ENCODE measurements at places on chromosomes 4 and X.

GRCh38 chr4:52001616-52002015 is 18.5 kb downstream of the LRRC66 start:
- DNase-seq: no peak

- DNase-seq: no peak
Measured at GRCh38 chrX:20026278-20026677, 35.4 kb upstream of the BCLAF3 start.

DNA sequence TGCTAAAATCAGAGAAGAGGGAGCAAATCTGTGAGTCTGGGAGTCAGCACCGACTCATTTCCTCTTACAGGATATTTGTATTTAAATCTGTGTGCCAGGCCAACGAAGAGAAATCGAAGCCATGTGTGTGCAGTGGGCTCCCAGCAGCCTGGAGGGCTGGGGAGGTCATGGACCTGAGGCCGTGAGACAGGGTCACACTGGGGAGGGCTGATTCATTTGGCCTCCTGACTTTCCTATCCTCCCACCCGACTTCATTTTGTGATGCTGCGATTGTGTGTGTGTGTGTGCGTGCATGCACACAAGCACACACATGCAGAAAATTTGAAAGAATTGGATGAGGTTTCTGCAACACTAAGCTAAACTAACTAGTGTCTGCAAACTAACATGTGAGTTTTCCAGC is 48.7 kb upstream of the STX18 start:
- DNase-seq: no peak

DNA sequence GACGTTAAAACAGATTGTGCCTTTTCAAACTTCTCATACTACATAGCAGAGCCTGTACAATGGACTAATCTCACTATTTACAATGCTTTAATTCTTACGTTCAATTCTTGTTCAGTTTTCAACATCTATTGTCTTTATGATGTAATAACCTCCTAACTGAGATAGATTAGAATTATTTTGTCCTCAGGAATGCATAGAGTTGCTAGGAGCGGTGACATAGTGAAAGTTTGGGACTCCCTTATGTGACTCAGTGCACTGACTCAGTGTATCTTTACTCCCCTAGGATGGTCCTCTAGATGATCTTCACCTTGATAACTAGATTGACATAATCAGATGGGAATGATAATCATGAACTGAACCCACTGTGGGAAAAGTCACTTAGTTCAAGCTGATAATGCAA is 151.5 kb downstream of the VEGFC start:
- no peak for DNase-seq

DNA sequence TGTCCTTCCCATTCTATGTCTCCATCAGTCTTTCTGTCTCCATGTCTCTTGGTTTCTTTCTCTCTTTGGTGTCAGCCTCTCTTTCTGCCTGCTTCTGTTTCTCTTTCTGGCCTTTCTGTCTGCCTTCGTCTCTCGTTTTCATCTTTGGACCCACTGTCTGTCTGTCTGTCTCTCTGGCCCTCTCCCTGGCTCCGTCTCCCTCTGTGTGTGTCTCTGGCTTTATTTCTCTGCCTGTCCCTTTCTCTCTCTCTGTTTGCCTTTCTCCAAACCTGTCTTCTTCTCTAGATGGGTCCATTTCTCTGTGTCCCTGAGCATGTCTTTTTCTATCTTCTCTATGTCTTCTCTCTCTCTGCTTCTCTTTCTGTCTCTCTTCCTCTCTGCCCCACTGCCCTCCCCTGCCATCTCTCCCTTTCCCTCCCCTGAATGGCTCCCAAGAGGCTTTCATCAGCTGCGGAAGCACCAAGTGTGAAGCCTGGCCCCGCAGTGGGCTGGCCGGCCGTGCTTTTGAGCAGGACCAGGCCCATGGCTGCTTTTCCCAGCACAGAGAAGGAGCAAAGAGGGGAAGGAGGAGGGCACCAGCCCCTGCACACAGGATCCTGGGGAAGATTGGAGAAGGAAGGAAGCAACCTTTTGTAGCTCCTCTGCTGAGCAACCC is 57.4 kb downstream of the PJA1 start:
- no peak for DNase-seq

DNA sequence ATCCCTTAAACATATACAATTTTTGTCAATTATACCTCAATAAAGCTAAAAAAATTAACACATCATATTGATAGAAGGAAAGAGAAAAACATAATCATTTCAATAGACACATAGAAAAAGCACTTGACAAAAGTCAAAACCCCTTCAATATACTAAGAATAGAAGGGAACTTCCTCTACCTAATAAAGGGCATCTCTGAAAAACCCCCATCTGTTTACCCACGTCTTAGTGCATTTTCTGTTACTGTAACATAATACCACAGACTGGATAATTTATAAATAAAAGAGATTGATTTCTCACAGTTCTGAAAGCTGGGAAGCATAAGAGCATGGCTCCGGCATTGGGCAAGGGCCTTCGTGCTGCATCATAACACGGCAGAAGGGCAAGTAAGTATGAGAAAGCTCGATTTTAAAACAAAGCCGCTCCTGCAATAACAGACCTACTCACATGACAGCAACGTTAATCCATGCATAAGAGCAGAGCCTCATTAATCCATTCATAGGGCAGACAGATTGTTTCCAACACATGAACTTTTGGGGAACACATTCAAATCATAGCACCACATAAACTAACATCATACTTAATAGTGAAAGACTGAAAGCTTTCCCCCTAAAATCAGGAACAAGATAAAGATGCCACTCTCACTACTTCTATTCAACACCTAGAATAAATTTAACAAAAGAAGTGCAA is 15.7 kb downstream of the STEEP1 start:
- DNase-seq: no peak

GRCh38 chr4:8297141-8297601 is 27.6 kb downstream of the HTRA3 start:
- DNase-seq: no peak

GRCh38 chrX:20159797-20160385 is 18.3 kb upstream of the EIF1AX start:
- DNase-seq: no peak

DNA sequence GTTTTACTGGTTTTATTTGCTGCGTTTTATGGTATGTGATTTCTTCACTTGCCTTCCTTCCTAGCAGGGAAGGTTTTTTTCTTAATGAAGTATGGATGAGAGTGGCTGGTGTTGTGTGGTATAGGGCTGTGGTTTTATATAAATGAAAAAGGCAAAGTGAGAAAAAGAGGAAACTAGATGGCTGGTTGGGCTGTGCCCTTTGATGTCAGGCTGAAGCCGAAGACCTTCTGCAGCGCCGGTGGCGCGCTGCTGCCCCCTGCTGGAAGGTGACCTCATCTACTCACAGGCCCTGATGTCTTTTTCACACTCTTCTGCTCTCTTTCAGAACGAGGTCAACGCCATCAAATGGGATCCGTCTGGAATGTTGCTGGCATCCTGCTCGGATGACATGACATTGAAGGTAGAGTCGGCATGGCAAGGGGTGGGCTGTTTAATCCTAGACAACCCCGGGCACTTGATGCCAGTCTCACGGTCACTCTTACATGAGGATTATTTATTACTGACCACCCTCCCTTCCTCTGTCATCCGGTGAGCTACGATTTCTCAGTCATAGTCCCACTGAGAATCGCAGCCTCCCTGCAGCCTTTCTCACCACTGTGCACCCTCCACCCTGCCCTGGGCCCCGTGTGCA is 56.6 kb downstream of the GPR143 start:
- no peak for DNase-seq

GRCh38 chr4:165418073-165418472 is 39.3 kb downstream of the CPE start:
- no peak for DNase-seq

DNA sequence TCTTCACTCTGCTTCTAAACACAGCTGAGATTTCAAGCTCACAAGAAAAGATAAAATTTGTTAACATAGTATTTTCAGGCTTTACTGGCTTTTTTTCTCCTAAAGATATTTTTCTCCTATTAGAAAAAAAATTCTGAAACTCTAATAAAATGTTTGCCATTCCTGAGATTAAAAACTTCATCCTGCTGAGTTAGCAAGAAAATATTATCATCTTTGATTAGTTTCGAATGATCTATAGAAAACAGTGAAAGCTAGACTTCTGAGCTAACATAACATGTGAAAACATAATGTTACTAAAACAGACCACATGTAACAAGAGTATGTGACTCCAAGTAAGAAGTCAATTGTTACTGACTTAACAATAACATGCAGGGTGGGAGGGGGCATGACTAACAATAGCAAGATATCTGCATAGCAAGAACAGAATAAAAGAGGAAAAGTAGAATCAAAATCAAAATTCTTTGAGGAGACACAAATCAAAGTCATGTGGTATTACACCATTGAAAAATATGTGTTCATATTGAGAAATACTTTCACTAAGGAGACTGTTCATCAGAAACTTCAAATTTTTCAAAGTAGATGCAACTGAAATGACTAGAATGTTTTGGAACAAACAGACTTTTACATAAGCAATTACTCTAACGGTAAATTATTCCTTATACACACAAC is 14.5 kb downstream of the TBCK start:
- DNase-seq: no peak

DNA sequence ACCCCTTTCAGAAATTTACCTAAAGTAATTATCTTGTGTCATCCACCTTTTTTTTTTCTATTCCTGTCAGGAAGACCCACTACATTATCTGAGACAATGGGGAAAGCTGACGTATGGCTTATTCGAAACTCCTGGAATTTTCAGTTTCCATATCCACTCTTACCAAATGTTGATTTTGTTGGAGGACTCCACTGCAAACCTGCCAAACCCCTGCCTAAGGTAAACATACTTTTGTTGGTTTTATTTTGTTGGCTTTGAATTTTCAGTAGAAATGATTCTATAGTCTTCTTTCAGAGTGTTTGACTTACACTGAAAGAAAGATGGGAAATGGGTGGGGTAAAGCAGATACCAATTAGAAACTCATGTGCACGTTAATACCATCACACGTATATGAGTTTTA is 2.2 kb downstream of the UGT2B7 start:
- DNase-seq: no peak

GRCh38 chrX:153443476-153444332 is 2.2 kb downstream of the TREX2 start:
- DNase-seq: no peak

- DNase-seq: no peak
Measured at GRCh38 chr4:162274354-162274753, 110.6 kb upstream of the FSTL5 start.

DNA sequence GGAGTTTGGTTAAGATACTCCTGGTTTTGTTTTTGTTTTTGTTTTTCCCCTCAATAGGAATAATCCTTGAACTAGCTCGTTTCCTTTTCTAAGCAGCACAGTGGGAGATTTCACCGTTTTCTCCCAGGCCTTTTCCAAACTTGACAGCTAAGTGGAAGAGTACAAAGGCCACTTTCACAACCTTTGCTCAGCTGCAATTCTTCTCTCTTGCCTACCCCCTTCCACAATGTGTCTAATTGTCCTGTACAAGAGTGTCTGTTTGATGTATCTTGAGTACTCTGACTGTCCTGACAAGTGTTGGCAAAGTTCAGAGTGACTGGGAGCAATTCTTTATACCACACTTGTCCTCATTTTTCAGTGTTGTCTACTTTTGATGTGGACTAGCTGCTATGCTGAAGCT is 674.3 kb upstream of the AMOT start:
- no peak for DNase-seq

GRCh38 chr4:34280131-34280530 is 1964.2 kb downstream of the ARAP2 start:
- no peak for DNase-seq

DNA sequence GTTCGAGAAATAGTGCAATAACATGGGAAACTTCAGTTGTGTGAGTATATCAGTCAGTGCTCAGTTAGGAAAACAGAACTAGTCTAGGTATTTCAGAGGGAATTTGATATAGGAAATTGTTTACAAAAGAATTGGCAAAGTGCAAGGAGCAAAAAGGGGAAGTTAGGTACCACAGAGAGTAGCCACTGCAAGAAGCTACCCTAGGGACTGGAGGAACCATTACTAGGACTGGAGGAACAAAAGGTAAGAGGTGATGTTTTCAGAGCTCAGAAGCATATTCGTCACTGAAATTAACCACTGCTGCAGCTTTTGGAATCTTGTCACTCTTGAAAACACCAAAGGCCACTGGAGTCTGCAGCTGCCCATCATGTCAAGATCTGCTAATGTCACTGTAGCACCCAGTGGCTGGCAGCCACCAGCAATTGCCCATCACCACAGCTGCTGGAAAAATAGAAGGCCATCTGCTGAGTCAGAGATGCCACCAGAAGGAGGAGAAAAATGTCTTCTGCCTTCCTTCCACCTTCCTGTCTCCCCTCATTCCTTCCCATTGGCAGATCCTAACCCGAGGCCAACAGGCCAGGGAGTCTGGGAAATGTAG is 160.6 kb upstream of the RPS6KA3 start:
- no peak for DNase-seq

DNA sequence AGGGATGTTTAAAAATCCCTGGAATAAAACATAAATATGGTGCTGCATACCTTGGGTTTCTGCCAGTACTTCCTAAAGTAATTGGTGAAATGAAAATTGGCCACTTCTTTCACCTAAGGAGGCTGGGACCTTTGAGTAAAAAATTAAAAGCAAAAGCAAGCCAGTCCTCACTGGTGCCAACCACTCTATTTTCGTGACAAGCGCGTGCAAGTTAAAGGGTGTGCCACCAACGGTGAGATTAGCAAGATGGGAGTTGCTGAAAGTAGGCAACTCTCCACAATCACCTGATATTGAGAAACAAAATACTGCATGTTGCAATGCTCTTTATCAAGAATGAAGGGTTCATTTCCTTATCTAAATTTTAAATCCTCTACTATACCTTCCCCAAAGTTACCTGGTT is 19.7 kb upstream of the RTL9 start:
- DNase-seq: no peak

DNA sequence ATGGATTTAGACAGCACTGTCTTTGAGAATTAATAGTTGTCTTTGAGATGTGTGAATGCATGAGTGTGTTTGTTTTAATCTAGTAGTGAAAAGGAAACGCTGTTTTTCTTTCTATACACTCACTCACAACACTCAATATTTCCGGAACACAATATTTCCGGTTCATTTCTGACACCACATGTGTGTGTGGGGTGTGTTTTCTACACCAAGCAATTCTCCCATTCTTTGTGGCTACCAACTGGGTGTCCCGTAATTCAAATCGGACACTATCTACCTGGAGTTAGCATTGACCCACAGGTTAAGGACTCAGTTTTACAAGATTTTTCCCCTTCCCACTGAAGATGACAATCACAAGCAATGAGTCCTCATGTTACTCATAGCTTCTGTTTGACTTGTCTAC is 113.9 kb downstream of the SNCA start:
- DNase-seq: no peak

- no peak for DNase-seq
Measured at GRCh38 chr4:107977966-107978705, 11.6 kb upstream of the HADH start.

DNA sequence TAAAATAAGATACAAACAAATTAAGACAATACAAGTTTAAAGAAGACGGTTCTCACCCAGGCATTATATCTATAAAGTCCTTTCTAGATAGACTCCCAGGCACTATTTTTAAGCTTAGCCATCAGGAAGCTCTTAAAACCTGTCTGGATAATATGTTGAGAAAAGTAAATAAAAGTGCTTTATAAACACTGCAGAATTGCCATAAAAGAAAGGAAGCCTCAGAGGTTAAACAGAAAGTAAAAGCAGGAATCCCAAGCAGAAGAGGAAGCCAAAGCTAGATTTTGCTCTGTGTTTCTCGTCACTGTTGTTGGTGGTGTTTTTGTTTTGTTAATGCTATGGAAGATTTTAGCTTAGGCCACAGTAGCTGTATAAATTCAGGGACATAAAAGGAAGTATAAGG is 1267.3 kb downstream of the PCDH19 start:
- DNase-seq: no peak

GRCh38 chrX:43882294-43882681 is at the start of gene MAOB:
Gene MAOB, minus strand, starts transcription at chrX:43882450. Its CDS starts 151 bp downstream, at chrX:43882299.
- no peak for DNase-seq
